Stimulated activated CD8-positive, alpha-beta memory T cell treated with anti-CD3 and anti-CD28 coated beads, Interleukin-7, amount 100 ng/mL, for 1 hour (primary cell): ENCODE measurements at places on chromosomes 12 and 14.

- DNase-seq = no peak
These were observed 181.9 kb upstream of the ARHGAP5 start for GRCh38 chr14:31895206-31895605.

DNA sequence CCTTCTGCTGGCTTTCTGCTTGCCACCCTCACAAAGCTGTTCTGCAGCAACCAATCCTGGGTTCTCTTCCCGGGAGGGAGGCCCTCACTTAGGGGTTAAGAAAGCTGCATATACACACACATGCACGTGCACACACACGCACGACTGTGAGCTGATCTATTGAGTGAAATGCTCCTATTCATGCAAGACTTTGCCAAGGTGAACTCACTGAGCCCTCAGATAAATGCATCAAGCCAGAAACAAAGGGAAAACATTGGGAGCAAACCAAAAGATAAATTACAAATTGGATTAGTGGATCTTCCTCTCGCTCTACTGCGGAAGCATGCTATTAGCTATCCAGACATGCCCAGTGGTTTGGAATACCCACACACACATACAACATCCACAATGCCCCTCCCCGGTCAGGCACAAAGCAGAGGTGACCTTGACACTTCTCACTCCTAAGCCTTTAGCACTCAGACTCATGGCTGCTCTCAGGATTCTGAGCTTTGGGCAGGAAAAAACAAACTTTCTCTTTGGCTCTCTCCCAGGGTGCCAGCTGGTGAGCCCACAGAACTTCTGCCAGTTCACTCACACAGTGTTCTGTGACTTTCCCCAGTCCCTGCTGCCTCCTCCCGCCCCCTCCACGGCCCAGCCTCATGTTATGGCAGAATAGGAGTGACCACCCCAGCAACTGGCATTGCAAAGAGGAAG lies 320.0 kb downstream of the DPF3 start:
- no peak for DNase-seq

GRCh38 chr12:28415755-28416154 lies 225.5 kb downstream of the CCDC91 start:
- no peak for DNase-seq

DNA sequence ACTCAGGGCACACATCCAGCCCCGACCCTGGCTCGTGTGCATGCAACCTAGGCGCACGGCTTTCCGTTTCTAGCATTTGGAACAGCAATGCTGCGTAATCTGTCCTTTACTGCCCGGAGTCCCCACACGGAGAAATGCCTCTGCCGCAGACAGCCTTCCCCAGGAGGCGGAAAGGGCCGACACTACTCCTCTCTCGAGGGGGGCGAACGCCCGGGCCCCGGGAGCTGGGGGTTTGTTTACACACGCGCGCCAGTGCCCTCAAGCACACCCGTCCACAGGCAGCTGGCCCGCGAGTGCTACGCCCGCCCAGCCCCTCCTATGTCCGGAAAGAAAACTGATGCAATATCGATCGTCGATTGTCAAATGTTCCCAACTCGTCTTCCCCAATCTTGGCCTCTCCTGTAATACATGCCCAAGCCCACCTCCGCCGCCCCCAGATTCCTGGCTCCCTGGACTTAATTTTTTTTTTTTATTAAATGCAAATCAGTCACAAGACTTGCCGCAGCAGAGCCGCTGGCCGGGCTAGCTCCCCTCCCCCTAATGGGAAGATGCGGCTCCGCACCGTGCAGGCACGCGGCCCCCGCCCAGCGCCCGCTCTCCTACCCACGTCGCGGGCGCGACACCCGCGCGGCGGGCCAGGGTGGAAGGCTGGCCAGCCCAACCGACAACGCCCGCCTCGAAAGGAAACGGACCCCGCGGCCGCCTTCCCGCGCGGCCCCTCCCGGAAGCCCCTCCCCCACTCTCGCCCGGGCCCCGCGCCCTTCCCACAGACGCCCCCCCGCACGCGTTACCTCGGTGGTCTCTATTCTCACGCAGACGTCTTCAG lies 642 bp downstream of the SLC38A2 start:
- DNase-seq = no peak

DNA sequence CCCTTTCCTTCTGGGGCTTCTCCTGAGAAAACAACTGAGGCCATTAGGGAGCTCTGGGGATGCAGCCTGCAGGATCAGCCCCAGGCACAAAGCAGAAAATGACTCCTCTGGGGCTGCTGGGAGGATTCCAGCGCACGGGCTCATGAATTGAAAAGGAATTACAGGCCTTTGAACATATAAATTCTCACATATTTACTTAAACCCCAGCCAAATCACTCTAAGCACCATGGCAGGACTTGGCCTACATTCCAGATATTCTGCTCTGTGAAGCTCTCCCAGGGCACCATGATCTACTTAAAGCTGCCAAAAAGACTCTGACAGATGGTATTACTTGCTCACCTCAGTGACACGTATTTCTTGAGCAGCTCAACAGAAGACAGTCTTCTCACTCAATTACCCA lies 87.2 kb downstream of the ZFC3H1 start:
- no peak for DNase-seq

DNA sequence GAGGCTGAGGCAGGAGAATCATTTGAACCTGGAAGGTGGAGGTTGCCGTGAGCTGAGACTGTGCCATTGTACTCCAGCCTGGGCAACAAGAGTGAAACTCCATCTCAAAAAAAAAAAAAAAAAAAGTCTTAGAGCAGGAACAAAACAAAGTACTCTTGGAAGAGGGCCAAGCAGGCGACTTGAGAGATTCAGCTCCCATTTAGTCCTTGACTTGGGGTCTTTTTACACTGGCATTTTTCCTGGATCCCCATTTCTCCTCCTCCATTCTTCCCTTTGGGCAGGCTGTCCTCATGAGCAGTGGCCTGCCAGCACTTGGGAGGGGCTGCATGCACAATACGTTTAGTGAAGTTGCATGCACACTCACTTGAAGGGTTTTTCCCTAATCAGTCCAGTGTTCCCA lies 72.9 kb downstream of the C14orf132 start:
- no peak for DNase-seq

DNA sequence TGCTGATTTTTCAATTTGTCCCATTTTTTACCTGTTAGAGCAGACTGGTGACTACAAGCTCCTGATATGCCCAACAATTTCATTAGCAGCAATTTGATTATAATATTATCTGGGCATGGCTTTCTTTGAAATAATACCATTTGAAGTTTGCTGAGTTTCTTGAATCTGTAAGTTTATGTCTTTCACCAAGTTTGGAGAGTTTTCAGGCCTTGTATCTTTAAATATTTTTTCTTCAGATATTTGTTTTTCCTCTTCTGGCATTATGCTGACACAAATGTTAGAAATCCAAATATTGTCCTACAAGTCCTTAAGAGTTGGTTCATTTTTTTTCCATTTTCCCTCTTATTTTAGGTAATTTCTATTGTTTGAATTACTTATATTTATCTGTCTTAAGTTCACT lies 30.4 kb downstream of the SLC2A13 start:
- no peak for DNase-seq

GRCh38 chr12:80954857-80955520 lies 17.3 kb upstream of the LIN7A start:
- DNase-seq = no peak

GRCh38 chr14:50955373-50956043 lies 11.2 kb upstream of the PYGL start:
- DNase-seq = no peak

DNA sequence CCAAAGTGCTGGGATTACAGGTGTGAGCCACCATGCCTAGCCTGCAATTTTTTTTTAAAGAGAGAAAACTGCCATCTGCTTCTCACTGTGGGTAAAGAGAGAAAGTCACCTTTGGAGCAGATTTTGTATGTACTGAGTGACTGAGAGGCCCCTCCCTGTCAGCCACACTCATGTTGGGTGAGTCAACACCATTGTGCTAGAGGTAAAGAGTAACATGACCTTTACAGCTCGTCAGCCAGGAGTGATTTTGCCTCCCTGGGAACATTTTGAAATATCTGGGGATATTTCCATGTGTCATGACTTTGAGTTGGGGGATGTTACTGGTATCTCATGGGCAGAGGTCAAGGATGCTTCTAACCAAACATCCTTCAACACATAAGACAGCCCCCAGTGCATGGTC lies 115.2 kb downstream of the KSR2 start:
- no peak for DNase-seq

DNA sequence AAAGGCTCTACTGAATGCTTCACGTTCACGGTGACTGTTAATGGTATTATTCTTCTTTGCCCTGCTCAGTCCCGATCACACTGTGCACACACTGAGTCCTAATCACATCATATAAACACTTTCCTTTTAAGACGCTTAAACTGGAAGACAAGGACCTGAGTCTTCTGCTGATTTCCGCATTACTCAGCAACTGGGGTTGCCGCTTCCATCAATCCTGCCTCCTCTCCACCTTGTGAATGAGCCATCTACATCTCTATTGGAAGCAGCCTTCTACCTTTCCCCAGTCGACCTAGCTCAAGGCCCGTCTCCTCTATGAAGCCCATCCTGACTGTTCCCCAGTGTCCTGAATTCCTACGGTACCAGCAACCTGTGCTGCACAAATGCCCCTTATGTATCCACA lies 104.7 kb downstream of the NCOR2 start:
- no peak for DNase-seq

GRCh38 chr12:111309584-111309983 lies 59.3 kb downstream of the PHETA1 start:
- DNase-seq = no peak

DNA sequence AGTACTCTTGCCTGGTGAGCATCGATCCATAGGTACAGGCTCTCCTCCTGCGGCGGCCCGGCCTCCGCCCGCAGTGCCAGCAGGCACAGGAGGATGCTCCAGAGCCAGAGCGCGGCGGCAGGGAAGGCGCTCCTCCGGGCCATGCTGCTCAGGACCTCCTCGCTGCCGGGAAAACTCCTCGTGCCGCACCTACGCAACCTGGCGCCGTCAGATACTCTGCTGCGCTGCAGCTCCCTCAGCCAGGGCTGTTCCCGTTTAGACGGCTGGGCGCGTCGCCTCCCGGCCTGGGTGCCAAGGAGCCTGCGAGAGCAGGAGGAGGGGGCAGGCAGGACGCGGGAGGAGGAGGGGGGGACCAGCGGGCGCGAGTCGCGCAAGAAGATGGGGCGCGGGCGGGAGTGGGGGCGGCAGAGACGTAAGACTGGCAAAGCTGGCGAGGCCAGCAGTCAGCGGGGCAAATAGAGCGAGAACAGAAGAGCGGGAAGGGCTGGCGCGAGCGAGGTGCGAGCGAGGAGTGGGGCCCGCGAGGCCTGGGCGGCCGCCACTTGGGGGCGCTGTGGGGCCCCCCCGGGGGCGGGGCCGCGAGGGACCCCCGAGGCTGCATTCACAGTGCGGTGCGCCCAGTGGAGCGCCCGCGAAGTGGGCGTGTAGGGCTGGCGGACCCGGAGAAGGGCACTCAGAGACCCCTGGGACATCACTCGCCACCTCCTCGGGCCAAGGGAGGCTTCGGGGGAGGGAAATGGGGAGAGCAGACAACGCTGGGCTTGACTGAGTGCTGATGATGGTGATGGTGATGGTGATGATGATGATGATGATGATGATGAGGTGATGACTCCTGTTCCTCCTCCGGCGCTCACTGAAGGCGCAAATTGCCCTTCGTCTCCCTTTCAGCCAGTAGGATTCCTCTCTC lies at the start of gene WIF1:
WIF1 (minus strand) TSS at position 257 of the 907 bp plus-strand sequence; CDS start at position 143, 114 bp downstream.
- DNase-seq = no peak

GRCh38 chr14:100498068-100498467 lies 89.1 kb downstream of the BEGAIN start:
- DNase-seq = no peak

- no peak for DNase-seq
These were observed 68.8 kb downstream of the MDGA2 start for GRCh38 chr14:47606566-47606965.

GRCh38 chr12:121740847-121741246 lies 28.3 kb downstream of the TMEM120B start:
- DNase-seq = no peak

GRCh38 chr12:6828781-6829535 lies 751 bp downstream of the P3H3 start:
- DNase-seq = no peak
